ENCODE measurements at places on chromosomes 13 and 19. TPM values are rescaled to one million over a fixed set of nuclear protein-coding genes. Genes with fewer than 3 reads are reported as not detected.

The DDX39A gene
- total RNA-seq = 32.4 TPM

The IGFL4 gene
- not detected for total RNA-seq

The FCAR gene
- not detected for total RNA-seq

The KLF1 gene
- total RNA-seq = not detected

The PRRG2 gene
- total RNA-seq = 2.6 TPM

All from body of pancreas (tissue), 4 donors.